Lower lobe of right lung (tissue), 2 donors: ENCODE measurements at places on chromosomes 6 and 20.
A peak's percentile ranks its signal among the peaks of the same experiment; 100 is the strongest.

DNA sequence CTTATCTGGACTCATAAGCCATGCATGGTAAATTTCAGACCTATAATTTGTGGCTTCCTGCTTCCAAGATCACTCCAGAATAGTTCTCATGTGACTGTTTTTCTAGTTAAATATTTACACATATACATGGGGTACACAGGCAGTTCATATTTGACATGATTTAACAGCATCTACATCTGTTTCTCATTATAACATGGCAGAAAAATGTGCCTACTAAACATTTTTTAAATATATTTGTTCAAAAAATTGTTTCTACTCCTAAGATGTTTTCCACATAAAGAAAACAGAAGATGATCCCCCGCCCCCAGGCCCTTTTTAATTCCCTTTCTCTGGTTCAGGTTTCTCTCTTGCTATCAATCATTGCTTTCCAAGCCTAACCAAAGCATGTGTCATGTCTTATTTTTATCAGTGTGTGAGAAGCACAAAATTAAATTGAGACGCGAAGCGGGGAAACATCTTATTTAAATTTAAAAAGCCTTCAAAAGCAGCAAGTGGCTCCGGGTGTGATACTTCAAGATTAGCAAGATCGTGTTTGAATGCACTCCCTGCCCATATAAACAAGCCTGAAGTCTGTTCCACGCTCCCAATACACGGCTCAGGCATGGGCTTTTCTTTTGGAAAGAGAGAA lies 37.3 kb downstream of the IPCEF1 start:
- DNase-seq: no peak
- H3K4me1 ChIP-seq: no peaks in the 10 kb centered on the region
- H3K36me3 ChIP-seq: no peaks in the 10 kb centered on the region
- H3K4me3 ChIP-seq: no peak overlapping the region
- no peaks in the 10 kb centered on the region for H3K27me3 ChIP-seq
- no peak overlapping the region for H3K27ac ChIP-seq

GRCh38 chr6:54698974-54699373 lies 147.6 kb upstream of the FAM83B start:
- H3K27ac ChIP-seq: no peak overlapping the region
- no peak overlapping the region for H3K4me3 ChIP-seq
- DNase-seq: no peak
- H3K36me3 ChIP-seq: no peaks in the 10 kb centered on the region
- H3K27me3 ChIP-seq: no peaks in the 10 kb centered on the region

- peaks cover 98% of the 10 kb centered on the region for H3K36me3 ChIP-seq
- no peak for DNase-seq
- no peak overlapping the region for H3K27ac ChIP-seq
- H3K4me1 ChIP-seq: peaks cover 15% of the 10 kb centered on the region
These were observed 49.6 kb downstream of the DSTN start for GRCh38 chr20:17619351-17620093.

DNA sequence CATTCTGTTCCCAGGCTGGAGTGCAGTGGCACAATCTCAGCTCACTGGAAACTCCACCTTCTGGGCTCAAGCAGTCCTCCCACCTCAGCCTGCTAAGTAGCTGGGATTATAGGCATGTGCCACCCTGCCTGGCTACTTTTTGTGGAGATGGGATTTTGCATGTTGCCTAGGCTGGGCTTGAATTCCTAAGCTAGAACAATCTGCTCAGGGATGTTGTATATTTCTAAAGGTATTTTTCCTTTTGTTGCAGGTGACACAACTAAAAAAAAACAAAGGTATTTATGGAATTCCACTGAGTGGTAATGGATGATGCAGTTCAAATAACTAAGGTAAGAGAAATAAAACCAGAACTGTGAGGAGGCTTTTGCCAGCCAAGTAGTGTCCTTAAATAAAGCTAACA lies 49.7 kb downstream of the PTPRA start:
- no peaks in the 10 kb centered on the region for H3K4me1 ChIP-seq
- H3K36me3 ChIP-seq: peaks cover 28% of the 10 kb centered on the region

GRCh38 chr6:105363100-105363754 lies 39.7 kb downstream of the PREP start:
- peaks cover 16% of the 10 kb centered on the region for H3K36me3 ChIP-seq
- H3K27ac ChIP-seq: no peak overlapping the region
- DNase-seq: no peak
- peaks cover 8% of the 10 kb centered on the region for H3K4me1 ChIP-seq
- no peak overlapping the region for H3K4me3 ChIP-seq

DNA sequence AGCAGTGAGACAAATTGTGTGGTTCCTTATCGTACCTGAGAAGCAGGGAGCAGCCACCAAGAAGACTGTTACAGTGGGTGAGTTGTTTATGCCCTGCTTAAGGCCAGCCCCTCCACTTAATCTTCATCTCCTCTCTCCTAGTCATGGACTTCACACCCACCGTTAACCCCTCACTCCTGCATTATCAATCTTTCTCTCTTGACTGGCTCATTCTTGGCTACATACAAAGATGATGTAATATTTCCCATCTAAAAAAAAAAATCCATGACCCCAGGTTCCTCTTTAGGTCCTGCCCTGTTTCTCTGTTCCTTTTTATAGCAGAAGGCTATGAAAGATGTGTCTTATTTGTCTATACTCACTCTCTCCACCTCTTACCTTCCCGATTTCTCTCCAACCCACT lies 72.4 kb downstream of the SHLD1 start:
- H3K27ac ChIP-seq: no peak overlapping the region
- no peak for DNase-seq
- H3K36me3 ChIP-seq: no peaks in the 10 kb centered on the region
- no peaks in the 10 kb centered on the region for H3K27me3 ChIP-seq

- H3K4me1 ChIP-seq: no peaks in the 10 kb centered on the region
- H3K27me3 ChIP-seq: peaks cover 7% of the 10 kb centered on the region
- H3K27ac ChIP-seq: no peak overlapping the region
- H3K36me3 ChIP-seq: no peaks in the 10 kb centered on the region
- no peak for DNase-seq
- no peak overlapping the region for H3K4me3 ChIP-seq
These were observed 964.6 kb upstream of the SLC35B3 start for GRCh38 chr6:9399916-9400315.

DNA sequence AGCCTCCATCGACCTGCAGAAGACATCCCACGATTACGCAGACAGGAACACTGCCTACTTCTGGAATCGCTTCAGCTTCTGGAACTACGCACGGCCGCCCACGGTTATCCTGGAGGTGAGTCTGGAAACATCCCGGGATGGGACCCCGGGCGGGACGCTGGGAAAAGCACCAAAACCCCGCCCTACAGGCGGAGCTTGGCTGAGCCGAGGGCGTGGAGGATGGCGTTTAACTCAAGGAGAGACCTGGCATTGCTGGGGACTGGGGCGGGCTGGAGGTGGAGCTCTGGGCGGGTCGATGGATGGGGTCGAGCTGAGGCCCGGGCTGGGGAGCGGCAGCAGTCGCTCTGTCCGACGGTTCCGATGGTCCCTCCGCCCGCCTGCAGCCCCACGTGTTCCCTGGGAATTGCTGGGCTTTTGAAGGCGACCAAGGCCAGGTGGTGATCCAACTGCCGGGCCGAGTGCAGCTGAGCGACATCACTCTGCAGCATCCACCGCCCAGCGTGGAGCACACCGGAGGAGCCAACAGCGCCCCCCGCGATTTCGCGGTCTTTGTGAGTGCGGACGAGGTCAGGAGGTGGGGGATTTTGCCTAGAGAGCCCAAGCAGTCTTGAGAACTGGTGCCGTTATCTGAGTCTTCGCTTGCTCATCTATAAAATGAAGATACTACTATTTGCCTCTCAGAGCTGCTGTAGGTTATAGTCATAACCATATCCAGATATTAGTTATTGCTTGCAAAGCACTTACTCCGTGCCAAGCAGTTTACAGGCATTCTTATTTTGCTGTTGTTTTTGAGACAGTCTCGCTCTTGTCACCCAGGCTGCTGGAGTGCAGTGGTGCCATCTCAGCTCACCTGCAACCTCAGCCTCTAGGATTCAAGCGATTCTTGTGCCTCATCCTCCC lies 3.8 kb downstream of the SPAG4 start:
- peaks cover 10% of the 10 kb centered on the region for H3K36me3 ChIP-seq
- H3K4me3 ChIP-seq: peak overlapping the region; percentile 66
- DNase-seq: peak; percentile 83
- no peak overlapping the region for H3K27ac ChIP-seq

DNA sequence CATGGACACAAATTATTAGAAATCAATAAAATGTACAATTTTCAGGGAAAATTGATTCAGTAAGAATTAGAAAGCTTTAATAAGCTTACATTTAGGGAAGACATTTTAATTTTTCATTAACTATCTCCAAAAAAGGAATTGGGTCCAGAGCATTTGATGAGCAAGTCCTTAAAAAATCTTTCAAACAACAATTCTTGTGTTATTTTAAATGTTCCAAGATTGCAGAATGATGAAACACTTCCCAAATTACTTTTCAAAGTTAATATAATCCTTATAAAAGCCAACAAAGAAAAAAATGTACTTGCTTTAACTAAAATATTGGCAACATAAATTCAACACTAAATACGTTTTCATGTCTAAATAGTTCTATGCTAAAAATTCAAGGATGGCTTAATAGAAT lies 102.0 kb downstream of the ADAT2 start:
- H3K4me1 ChIP-seq: no peaks in the 10 kb centered on the region
- H3K27ac ChIP-seq: no peak overlapping the region
- H3K36me3 ChIP-seq: no peaks in the 10 kb centered on the region
- H3K4me3 ChIP-seq: no peak overlapping the region
- DNase-seq: no peak
- H3K27me3 ChIP-seq: no peaks in the 10 kb centered on the region

DNA sequence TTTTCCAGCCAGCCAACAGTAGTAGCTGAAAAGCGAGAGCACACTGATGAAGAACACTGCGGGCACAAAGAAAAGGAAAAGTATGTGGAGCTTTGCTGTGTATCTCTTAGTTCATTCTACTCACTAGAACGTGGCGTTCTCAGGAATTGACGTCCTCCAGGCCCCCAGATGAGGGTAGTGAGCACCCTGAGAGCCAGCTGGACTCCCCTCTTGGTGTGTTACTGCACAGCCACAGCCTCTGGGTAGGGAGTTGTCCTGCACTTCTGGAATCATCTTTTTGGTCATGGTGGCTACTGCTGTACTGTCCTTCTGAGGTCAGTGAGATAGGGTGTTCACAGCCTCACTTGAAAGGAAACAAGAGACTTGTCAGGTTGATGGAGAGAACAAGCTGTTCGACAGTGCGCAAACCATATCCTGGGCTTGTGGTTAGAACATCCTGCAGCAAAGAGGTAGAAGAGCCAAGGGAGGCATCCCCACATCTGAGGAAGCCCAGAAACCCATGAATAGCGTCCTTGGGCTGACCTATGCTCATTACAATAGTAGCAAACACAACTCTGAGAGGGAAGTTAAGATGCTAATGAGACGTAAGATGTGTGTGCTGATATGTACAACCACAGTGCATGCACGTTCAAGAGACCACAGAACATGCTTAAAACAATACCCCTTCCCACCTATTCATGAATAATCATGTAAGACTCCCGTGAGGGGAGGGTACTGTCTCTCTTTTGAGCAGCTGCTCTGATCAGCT lies 14.6 kb upstream of the HLA-F start:
- H3K27me3 ChIP-seq: no peaks in the 10 kb centered on the region
- no peaks in the 10 kb centered on the region for H3K36me3 ChIP-seq
- H3K4me3 ChIP-seq: peak overlapping the region; percentile 27
- no peak for DNase-seq
- H3K4me1 ChIP-seq: no peaks in the 10 kb centered on the region

GRCh38 chr6:52417675-52418111 lies 2.4 kb upstream of the EFHC1 start:
- peaks cover 7% of the 10 kb centered on the region for H3K4me1 ChIP-seq
- no peak for DNase-seq
- no peaks in the 10 kb centered on the region for H3K36me3 ChIP-seq
- no peak overlapping the region for H3K27ac ChIP-seq
- H3K27me3 ChIP-seq: no peaks in the 10 kb centered on the region
- no peak overlapping the region for H3K4me3 ChIP-seq

- no peaks in the 10 kb centered on the region for H3K27me3 ChIP-seq
- H3K27ac ChIP-seq: no peak overlapping the region
- no peak for DNase-seq
- H3K4me1 ChIP-seq: peaks cover 12% of the 10 kb centered on the region
- H3K36me3 ChIP-seq: no peaks in the 10 kb centered on the region
These were observed 122.8 kb upstream of the B3GAT2 start for GRCh38 chr6:71079677-71080076.

- DNase-seq: no peak
- no peak overlapping the region for H3K4me3 ChIP-seq
- no peak overlapping the region for H3K27ac ChIP-seq
- no peaks in the 10 kb centered on the region for H3K36me3 ChIP-seq
- peaks cover 62% of the 10 kb centered on the region for H3K27me3 ChIP-seq
These were observed 81.0 kb downstream of the GPX5 start for GRCh38 chr6:28606424-28607391.

DNA sequence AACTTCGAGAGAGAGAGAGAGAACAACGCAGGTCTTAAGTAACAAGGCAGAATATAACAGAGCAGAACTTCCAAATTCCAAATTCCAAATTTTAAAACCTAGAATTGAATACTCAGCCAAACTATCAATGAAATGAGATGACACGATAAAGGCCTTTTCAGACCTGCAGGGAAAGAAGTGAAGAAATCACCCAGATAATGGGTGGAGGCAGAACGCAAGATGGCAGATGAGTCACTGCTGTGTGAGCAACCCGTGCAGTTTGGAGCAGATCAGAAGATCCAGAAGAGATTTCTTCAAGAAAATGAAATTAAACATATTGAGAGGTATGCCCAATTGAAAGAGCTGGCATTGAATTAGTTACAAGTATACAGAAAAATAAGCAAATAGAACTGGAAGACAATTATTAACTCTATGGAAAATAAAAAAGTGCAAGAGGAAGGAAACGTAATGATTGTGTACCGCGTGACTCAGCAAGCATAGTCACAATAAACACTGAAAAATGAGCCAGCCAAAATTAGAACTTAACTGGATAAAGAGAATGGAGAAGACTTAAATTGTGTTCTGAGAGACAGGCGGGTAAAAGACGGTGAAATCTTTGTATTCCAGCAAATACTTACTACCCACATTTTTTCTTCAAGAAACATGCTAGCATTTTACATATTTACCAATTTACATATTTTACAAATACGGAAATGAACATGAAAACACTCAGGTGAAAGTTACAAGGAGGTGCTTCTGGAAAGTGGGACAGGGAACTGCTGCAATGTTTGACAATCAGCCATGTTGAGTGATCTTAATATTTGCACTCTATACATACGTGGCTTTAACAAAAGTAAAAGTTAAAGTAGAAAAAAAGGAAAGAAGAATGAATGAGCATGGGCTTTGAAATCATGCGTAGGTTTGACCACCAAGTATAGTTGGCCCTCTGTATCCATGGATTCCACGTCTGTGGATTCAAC lies 87.9 kb upstream of the CDYL start:
- peak overlapping the region; percentile 14 for H3K4me3 ChIP-seq
- H3K36me3 ChIP-seq: no peaks in the 10 kb centered on the region
- H3K27ac ChIP-seq: peak overlapping the region; percentile 39
- H3K27me3 ChIP-seq: no peaks in the 10 kb centered on the region
- DNase-seq: no peak

- H3K27ac ChIP-seq: no peak overlapping the region
- no peaks in the 10 kb centered on the region for H3K36me3 ChIP-seq
- H3K4me3 ChIP-seq: no peak overlapping the region
- DNase-seq: no peak
- H3K4me1 ChIP-seq: no peaks in the 10 kb centered on the region
- H3K27me3 ChIP-seq: no peaks in the 10 kb centered on the region
These were observed 74.8 kb downstream of the TULP4 start for GRCh38 chr6:158387036-158387435.
